ENCODE measurements at places on chromosomes 4 and X. TPM values are rescaled to one million over a fixed set of nuclear protein-coding genes. Genes with fewer than 3 reads are reported as not detected.

DNA sequence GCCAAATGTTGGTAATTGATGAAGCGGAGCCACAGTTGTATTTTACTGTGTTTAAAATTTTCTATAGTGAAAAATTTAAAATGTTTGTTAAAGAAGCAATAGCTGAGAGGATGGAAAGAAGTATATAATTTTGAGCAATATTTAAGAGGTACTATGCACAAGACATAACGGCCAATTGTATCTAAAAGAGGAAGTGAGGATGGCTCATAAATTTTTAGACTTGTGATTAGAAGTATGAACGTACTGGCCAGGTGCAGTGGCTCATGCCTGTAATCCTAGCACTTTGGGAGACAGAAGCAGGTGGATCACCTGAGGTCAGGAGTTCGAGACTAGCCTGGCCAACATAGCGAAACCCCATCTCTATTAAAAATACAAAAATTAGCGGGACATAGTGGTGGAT is 12.7 kb upstream of the HHIP start:
- DNase-seq: no peak

DNA sequence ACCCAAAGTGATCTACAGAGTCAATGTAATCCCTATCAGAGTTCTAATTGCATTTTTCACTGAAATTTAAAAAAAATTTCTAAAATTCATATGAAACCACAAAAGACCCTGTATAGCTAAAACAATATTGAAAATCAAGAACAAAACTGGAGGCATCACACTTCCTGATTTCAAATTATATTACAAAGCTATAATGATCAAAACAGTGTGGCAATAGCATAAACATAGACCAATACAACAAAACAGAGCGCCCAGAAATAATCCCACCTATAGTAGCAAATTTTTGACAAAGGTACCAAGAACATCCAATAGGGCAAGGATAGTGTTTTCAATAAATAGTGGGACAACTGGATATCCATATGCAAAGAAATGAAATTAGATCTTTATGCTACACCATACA is 59.4 kb upstream of the PRKG2 start:
- no peak for DNase-seq

DNA sequence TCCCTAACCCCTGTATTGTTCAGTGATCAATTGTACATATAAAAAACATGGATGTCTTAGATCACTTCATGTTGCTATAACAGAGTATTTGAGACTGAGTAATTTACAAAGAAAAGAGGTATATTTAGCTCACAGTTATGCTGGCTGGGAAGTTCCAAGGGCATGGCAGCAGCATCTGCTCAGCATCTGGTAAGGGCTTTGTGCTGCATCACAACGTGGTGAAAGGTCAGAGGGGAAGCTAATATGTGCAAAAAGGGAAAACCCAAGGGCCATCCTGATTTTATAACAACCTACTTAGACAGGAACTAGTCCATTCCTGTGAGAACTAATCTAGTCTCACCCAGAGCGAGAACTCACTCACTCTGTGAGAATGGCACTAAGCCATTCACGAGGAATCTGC is 128.2 kb upstream of the OTUD4 start:
- no peak for DNase-seq

DNA sequence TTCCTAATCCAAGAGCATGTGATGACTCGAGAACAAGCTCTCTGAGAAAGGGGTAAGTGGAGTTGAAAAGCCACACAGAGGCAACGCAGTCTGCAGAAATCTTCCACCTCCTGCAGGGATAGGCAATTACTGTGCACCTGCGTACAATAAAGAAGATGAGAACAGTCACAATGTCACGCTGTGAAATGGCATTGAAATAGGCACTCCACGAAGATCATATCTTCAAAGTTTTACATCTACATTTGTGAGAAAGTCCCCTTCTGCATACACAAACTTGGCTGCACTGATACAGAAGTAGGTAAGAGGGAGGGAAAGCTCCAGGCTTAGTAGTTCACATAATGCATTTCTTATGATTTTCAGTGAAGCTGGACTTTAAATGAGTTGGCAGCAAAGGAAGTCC is 27.1 kb downstream of the DDX60L start:
- no peak for DNase-seq

GRCh38 chr4:17510582-17510981 is 1.3 kb downstream of the QDPR start:
- DNase-seq: no peak

- no peak for DNase-seq
These were observed 343.6 kb upstream of the TACR3 start for GRCh38 chr4:104063341-104063740.

DNA sequence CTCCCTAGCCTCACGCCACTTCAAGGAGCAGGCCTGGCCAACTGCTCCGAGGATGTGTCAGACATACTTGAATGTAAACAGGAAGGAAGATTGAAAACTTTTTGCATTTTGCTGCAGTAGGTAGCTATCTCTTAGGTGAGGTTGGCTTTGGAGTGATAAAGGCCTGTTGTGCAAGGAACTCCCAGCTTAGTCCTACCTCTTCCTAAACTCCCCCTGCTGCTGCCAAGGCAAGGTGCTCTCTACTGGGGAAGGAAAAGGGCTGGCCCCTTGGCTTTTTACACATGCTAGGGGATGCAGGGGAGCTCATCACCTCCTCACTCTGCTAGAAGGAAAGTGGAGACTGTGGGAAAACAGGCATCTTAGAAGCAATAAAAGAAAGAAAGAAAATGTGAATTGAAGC is 10.7 kb upstream of the BRS3 start:
- DNase-seq: no peak

DNA sequence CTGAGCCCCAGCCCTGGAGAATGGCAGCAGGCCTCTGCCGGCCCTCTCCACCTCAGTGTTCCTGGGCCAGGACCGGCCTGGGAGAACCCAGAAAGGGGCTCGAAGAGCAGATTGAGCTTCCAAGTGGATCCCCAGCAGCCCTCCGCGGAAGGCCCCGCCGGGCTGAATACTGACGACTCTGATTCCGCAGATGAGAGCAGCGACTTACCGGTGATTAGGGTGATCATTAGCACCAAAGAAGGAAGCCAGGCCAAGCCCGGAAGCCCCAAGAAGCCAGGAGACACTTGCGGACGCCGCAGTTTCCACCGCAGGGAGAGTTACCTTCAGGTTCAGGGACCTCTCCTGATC is 876 bp downstream of the LOC101059915 start:
- DNase-seq: no peak

DNA sequence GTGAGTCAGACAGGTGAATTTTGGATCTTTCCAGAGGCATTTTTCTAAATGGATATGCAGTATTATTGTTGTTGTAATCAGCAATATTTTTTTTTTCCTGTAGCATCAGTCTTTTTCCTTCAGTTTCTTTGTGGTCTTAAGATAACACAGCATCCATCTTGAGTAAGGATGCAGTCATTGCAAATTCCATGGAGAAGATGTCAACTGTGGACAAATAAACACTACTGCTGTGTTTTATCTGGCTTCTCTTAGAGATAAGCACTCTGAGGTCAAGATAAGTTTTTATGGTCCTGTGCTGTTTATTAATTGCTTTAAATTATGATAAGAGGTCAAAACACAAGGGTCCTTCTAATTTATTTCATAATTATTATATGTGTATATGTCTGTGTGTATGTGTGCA is 1255.7 kb downstream of the ADGRL3 start:
- no peak for DNase-seq

DNA sequence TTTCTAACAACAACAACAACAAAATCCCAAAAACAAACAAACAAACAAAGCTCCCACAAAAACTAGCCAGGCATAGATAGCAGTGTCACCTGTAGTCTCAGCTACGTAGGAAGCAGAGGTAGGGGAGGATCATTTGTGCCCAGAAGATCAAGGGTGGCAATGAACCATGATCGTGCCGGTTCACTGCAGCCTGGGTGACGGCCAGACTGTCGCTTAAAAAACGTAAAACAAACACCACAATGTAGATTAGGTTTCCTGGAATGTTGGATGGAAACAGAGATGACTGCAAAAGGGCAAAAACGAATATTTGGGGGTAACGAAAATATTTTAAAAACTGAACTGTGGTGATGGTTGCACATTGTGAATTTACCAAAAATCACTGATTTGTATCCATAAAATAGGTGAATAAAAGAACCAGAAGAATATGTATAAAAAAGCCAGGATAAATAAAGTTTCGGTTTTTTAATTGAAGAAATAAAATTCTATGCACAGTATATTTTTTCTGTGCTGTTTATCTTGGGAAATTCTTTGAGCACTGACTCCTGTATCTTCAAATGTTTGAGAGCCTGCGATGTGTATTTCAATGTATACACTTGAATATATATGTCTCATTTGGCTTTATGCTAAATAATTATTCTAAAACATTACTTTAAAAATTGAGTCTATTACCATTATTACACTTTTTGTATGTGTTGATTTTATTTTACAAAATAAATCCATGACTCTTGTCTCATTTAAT is 1477.0 kb downstream of the PCDH7 start:
- DNase-seq: no peak

GRCh38 chrX:67570839-67571238 is 27.0 kb downstream of the AR start:
- no peak for DNase-seq

DNA sequence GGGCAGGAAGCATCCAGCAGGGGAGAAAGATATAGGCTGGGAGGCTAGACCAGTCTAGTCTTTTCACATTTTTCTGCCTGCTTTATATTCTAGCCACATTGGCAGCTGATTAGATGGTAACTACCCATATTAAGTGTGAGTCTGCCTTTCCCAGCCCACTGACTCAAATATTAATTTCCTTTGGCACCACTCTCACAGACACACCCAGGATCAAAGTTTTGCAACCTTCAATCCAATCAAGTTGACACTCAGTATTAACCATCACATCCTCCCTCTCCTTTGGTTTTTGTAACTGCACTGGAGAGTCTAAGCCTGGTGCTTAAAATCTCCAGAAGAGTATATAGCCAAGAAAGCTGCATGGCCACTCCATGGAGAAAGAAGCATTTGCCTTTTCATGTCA is 560.4 kb downstream of the GRXCR1 start:
- DNase-seq: no peak

DNA sequence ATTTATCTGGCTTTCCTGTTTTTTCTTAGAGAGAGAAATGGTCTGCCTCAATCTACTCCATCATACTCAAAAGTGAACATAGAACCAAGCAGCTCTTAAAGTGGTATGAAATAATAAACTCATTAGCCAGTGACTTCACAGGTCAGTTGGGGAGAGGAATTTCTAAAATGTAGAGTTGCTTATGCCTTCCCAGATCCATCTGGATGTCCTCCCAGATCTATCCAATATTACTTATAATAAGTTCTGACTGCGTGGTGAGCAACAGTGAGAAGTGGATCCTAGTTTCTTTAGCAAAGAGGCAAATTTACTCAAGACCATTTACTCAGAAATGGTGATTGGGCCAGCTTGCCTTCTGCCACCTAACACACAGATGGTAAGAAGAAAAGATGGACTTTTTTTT is 748.0 kb downstream of the PCDH18 start:
- DNase-seq: no peak

GRCh38 chrX:10387011-10387410 is 230.2 kb downstream of the CLCN4 start:
- DNase-seq: no peak

GRCh38 chr4:76307660-76308014 is 1.1 kb downstream of the STBD1 start:
- DNase-seq: no peak

DNA sequence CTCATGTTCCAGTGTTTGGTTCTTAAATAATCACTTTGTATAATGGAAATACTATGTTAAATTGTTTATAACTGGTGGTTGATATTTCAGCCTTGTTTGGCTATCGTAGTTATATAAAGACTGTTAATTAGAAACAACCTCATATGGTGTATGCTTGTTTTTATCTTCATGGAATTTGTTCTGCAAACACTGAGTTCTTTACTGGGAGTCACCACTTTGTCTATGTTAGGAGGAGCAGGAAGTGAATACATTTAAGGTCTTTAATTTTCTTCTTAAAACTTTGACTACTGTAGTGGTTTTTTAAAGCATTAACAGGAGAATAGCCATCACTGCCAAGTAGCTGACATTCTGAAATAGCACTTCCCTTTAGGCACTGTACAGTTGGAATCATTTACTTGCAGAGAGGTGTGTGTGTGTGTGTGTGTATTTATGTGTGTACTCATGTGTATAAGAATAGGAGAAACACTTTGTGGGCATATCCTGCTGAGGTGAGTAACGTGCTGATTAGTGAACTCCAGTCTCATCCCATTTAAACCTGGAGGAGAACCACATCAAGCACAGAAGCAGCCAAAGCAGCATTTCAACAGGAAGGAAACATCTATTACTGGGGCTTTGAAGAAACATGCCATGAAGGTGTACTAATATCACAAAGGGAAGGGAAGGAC is 37.8 kb downstream of the TET2 start:
- no peak for DNase-seq

GRCh38 chr4:53015681-53016080 is 153.6 kb downstream of the RASL11B start:
- peak; percentile 82 for DNase-seq

DNA sequence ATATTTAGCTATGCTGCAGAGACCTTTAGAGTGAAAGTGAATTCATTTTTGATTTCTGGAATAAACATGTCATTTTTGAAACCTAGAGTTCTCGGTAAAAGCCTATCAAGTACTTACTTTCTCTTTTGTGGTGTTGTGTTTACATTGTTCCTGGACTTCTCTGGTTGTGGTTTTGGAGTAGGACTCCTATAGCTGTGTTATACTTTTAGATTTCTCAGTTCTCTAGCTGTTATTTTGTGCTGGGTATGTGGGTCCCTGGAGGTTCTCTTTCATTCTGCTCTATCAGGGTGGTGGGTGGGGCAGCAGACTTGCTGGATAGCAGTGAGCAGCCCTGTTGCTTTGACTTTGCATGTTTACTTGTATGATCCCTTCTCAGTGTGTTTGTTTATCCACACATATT is 25.6 kb upstream of the MSMO1 start:
- DNase-seq: no peak

- no peak for DNase-seq
These were observed 81.9 kb downstream of the VCX2 start for GRCh38 chrX:8089141-8089540.

The TCEAL6 gene
- not detected for polyA plus RNA-seq

The TCEAL7 gene
- polyA plus RNA-seq: 447 TPM

The FDCSP gene
- polyA plus RNA-seq: 1.5 TPM

The GLOD5 gene
- not detected for polyA plus RNA-seq

The ELMOD2 gene
- polyA plus RNA-seq: 19.4 TPM

The RAB40A gene
- 1.1 TPM for polyA plus RNA-seq

The PDE6B gene
- 16.1 TPM for polyA plus RNA-seq

Data from forelimb muscle (tissue), 1 donor.